ENCODE measurements at places on chromosomes 12 and 14. TPM values are rescaled to one million over a fixed set of nuclear protein-coding genes. Genes with fewer than 3 reads are reported as not detected.

DNA sequence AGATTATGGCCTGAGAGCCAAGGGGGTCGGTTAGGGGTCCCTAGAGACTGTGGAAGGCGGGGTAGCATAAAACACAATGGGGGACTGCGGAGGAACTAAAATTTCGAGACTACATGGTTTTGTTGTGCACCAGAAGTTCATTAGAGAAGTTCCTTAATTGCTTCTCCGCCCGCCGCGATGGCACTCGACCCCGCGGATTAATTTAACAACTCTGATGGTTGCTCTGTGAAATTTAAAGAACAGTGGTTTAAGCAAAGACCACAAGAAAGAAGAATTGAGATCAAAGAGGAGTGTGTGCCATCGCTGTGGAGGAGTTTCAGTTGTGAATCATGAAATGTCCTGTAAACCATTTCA is 1.4 kb upstream of the CCDC88C start:
- DNase-seq: no peak

- DNase-seq: no peak
Observed at GRCh38 chr12:115132905-115133304, 448.9 kb upstream of the TBX3 start.

- no peak for DNase-seq
Observed at GRCh38 chr14:91004987-91005386, 55.5 kb downstream of the RPS6KA5 start.

GRCh38 chr12:112948806-112949205 is 10.5 kb downstream of the OAS3 start:
- DNase-seq: no peak

GRCh38 chr12:114625294-114625851 is 58.6 kb downstream of the TBX3 start:
- DNase-seq: no peak

- no peak for DNase-seq
Observed at GRCh38 chr14:58626431-58626831, 11.3 kb upstream of the DACT1 start.

- no peak for DNase-seq
Observed at GRCh38 chr12:67681941-67682620, 33.5 kb downstream of the DYRK2 start.

DNA sequence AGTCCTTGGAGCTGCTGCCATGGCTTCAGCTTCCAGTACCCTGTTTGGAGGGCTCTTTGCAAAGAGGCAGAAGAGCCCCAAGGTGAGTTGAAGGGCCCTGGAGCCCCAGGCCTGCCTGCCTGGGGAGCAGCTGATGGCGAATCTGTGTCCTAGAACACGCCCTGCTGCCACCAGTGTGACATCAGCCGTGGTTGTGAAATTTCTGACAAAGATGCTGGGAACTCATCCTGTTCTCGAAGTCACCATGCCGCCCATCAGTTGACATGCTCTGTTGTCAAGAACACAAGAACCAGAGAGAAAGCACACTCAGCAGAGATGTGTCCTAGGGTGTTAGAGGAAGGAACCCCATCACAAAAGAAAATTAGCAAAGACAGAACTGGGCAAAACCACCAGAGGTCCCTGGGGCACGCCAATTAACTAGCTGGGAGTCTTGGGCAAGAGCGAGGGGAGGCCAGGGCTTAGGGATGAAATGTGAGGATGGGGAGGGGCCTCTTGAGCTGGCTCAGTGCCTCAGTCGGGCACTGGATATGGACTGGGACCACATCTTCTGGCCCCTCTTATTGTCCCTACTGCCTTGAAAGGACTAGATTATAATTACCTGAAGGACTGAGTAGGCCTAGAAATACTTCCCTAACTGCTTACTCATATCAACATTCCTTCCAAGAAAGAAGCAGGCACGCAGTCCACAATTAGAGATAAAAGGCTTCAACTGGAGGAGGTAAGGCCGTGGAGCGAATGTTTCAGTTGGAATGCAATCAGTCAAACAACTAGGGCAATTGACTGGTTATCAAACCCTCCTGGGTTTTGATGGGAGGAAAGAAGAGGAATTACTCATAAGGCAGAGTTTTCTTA is 163.1 kb downstream of the CACNA1C start:
- DNase-seq: no peak

DNA sequence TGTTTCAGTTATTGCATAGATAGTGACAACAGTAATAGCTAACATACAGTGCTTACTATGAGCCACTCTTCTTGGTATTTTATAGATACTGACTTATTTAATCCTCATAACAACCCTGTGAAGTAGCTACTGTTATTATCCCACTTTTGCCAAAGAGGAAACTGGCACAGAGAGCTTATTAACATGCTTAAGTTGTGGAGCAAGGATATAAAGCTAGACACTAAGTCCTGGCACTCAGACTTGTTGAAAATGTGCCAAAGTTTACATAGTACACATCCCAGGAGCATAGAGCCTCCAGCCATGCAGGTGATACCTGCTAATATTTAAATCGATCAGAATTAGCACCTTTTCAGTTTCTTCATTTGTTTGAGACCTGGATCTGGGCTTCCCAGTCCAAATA is 41.8 kb downstream of the VEZT start:
- DNase-seq: no peak

Gene MANSC4
- not detected for total RNA-seq

Gene FIGNL2
- total RNA-seq: 0.24 TPM

Gene KERA
- total RNA-seq: not detected
